ENCODE measurements at places on chromosomes 2 and 18.

GRCh38 chr2:23734416-23734815 lies 192.5 kb downstream of the ATAD2B start:
- DNase-seq: no peak

GRCh38 chr18:61953641-61954040 lies 60.8 kb upstream of the RNF152 start:
- DNase-seq: no peak

DNA sequence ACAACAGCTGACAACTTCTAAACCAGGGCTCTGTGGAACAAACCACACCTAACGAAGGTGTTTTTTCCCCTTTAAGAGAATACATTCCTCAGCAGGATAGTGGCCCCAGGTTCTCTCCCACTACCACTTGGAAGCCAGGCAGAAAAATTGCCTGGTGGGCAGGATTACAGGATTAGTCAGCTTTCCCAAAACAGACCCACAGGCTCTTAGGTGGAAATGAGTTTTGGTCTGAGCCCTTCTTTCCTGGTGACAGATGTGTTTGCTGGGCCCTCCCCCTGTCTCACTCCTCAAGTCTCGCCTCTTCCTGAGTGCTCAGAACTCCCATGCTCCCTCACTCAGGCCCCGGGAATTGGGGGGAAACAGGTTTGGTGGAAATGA lies 139.4 kb upstream of the HAAO start:
- no peak for DNase-seq

GRCh38 chr2:219442256-219443015 lies 7.8 kb downstream of the SPEG start:
- no peak for DNase-seq

- no peak for DNase-seq
Measured at GRCh38 chr2:32591669-32592463, 36.0 kb upstream of the TTC27 start.

- DNase-seq: no peak
Measured at GRCh38 chr2:20706217-20706616, 39.3 kb downstream of the GDF7 start.

DNA sequence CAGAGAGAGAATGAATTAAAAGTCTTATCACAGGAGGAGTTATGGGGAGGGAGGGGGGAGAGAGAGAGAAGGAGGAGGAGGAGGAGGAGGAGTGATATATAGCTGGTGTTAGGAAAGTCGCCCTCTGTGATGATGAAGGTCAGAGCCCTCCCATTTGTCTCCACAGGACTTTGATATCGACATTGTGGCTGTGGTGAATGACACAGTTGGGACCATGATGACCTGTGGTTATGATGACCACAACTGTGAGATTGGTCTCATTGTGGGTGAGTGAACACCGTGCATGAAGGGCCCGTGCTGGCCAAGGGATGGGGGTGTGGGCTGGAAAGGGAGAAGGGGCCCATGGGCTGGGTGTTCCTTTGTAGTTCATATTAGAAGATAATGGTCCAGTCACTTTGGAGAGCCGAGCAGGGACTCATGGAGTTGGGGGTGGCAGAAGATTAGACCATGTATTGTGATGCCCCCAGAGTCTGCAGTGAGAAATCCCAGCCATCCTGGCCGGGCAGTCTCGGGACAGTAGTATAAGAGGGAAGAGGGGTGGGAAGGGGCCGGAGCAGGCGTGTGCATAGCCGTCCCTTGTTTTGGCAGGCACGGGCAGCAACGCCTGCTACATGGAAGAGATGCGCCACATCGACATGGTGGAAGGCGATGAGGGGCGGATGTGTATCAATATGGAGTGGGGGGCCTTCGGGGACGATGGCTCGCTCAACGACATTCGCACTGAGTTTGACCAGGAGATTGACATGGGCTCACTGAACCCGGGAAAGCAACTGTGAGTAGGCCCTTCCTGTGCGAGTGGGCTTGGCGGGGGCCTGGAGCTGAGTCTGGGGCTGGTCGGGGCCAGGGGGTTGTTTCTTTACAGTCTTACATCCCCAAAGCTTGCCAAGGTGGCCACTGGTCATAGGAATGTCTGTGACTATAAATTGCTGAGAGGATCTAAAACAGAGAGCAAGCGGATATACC lies 40.0 kb downstream of the HK2 start:
- no peak for DNase-seq

GRCh38 chr18:9263264-9263663 lies 71.3 kb upstream of the TWSG1 start:
- DNase-seq: no peak

DNA sequence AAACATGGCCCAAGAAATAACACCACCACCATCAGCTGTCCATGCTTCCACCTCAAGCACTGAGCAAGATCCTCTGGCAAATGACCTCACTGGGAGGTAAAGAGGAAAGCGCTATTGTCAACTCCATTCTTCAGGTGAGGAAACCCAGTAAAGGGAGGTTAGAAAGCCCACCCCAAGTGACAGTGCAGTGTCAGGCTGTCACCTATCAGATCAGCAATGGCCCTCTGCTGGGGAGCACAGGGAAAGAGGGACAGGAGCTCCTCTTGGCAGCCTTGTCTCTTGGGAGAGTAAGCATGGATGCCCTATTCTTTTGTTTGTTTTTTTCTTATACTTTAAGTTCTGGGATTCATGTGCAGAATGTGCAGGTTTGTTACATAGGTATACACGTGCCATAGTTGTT lies 104.3 kb upstream of the DAPL1 start:
- DNase-seq: no peak

GRCh38 chr18:79203017-79203605 lies 133.9 kb downstream of the ATP9B start:
- DNase-seq: no peak

DNA sequence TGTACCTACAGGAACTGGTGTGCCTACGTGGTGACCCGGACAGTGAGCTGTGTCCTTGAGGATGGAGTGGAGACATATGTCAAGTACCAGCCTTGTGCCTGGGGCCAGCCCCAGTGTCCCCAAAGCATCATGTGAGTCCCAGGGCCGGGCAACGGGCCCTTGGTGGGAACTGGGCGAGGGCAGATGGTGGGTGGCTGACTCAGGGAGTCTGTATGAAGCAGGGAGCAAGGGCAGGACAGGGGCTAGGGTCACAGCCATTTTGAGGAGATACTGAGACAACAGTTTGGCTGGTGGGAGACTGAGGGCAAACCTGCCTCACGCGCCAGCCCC lies 1.7 kb downstream of the EMILIN1 start:
- DNase-seq: no peak

GRCh38 chr18:68394705-68395104 lies 320.2 kb downstream of the TMX3 start:
- DNase-seq: no peak

GRCh38 chr2:64259312-64259711 lies 115.1 kb upstream of the PELI1 start:
- no peak for DNase-seq

GRCh38 chr2:62461707-62462106 lies 44.3 kb downstream of the TMEM17 start:
- no peak for DNase-seq

DNA sequence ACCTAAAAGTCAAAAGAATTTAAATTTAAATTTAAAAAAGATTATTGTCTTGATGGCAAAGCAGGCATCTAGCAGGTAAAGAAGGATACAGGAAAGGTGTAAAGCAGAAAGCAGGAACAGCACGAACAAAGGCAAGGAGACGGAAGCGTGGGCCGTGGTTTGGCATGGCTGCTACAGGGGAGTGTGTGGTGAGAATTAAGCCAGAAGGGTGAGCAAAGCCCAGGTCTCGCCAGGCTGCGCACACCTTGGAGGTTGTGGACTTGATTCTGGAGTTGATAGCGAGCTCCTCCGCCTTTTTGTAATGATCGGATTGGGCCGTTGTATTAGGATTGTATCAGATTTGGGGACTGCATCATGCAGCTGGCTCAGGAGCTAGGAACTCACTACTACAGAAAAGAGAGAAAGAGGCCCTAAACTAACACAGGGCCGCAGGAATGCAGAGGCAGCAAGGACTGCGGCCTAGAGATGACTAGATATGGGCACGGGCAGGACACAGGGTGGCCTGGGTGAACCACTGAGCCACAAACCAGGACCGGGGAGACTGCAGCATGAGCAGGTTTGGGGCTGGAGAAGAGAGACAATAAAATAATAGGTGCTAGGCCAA lies 71.4 kb upstream of the TMEM247 start:
- no peak for DNase-seq

DNA sequence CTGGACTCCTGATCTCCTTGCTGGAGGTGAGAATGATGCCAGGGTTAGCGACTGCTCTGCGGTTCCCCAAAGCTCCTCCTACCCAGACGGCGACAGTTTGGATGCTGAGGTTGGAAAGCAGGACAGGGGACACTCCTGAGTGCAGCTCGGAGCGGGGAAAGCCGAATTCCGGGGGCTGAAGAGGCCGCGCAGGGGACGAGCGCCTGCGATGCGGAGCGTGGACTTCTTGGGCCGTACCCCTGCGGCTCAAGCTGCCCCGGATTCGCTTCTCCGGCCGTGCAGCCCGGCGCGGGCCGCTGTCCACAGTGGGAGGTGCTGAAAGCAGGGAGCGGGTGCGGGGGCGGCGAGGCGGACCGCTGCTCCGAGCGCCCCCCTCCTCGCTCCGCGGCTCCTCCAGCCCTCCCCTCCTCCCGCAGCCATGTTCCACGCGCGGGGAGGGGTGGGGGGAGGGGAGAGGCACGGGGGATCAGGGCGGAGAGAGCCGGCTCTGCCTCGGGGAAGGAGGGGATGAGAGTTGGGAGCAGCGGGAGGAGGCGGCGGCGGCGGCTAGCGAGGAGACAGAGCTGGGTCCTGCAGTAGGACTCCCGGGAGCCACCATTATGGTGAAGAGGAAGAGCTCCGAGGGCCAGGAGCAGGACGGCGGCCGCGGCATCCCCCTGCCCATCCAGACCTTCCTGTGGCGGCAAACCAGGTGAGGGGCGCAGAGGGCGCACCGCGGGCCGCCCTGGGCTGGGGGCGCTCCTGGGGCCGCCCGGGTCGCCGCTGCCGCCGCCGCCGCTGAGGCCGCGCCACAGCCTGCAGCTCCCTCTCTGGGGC lies at the start of gene UNC80:
Gene UNC80 (plus strand): TSS at position 359 of the 816 bp plus-strand sequence. CDS start 241 bp downstream, at position 600.
- DNase-seq: no peak

DNA sequence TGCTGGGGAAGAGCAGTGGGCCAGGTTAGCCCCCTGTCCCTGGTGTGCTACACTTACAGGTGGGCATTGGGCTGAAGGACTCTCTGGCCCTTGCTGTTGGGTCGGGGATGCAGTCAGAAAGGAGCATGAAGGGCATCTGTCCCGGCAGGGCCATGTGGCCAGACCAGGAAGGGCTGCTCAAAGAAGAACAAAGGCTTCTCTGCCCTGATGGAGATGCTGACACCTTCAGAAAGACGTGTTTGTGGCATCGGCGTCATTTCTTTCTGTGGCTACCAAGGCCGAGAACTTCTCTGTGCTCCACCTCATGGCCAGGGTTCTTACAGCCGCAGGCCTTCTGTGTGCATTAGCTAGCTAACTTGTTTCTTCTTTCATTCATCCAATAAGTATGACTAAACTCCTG lies 239.1 kb downstream of the FAM210A start:
- DNase-seq: no peak

GRCh38 chr18:70659036-70659925 lies 370.4 kb downstream of the SOCS6 start:
- no peak for DNase-seq

GRCh38 chr18:9000733-9001132 lies 101.8 kb upstream of the NDUFV2 start:
- no peak for DNase-seq

GRCh38 chr2:203648273-203648672 lies 58.2 kb upstream of the CD28 start:
- no peak for DNase-seq

DNA sequence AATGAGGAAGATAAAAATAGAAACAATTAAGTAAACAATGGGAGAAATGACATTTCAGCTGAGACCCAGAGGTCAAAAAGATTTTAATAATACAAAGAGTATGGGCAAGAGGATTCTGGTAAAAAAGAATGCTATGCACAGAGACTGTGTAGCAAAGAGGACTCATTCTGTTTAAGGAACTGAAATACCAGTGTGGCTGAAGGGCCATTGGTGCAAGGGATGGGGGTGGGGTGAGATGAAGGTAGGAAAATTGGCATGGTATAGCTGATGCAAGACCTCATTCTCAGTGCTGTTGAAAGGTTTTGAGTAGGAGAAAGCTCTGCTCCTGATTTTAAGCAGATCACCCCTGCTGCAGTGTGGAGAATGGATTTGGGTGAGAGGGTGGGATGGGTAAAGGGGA lies 10.8 kb downstream of the GALNT1 start:
- DNase-seq: no peak

- DNase-seq: no peak
Measured at GRCh38 chr18:34033968-34034367, 190.7 kb downstream of the NOL4 start.

DNA sequence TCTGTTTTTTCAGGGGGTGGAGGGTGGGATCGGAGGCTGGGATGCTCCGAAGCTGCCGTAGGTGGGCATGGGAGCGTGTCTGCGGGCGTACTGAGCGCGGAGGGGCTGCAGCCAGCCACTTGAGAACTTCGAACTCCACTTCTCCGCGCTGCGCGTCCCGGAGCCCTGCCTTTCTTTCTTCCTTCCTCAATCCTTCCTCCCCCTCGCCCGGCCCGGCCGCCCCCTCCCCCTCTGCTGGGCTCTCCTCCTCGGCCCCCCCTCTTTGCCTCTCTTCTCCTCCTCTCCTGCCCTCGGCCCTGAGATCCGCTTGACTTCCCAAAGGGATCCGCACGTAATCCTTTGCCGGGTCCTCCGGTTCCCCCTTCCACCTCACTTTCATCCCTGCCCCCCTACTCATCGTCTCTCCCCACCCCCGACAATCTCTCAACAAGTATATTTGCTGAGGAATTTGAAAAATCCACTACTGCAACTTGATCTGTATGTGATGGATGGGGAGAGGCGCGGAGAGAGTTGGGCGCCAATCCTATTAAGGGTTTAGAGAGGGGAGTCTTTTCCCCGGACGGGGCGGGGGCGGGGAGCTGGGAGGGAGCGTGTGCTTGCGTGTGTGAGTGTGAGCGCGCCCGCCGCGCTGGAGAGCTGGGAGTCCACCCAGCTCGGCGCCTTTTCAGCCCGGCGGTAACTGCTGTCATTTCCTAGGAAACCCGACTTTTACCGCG lies 1.1 kb downstream of the GLI2 start:
- no peak for DNase-seq

DNA sequence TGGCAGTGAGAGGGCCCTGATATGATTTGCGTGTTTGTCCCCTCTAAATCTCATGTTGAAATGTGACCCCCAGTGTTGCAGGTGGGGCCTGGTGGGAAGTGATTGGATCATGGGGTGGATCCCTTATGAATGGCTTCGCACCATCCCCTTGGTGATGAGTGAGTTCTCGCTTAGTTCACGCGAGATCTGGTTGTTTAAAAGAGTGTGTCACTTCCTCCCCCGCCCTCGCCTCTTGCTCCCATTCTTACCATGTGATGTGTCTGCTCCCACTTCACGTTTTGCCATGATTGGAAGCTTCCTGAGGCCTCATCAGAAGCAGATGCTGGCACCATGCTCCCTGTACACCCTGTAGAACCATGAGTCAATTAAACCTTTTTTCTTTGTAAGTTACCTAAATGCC lies 319.9 kb upstream of the ID2 start:
- DNase-seq: no peak

Measured in activated CD8-positive, alpha-beta memory T cell treated with anti-CD3 and anti-CD28 coated beads for 1 hour (primary cell).